ENCODE measurements at places on chromosomes 6 and 20.

- no peak for DNase-seq
Observed at GRCh38 chr20:12061466-12061865, 143.8 kb downstream of the BTBD3 start.

GRCh38 chr20:36043441-36043840 is 75.1 kb downstream of the CNBD2 start:
- DNase-seq, result no peak

DNA sequence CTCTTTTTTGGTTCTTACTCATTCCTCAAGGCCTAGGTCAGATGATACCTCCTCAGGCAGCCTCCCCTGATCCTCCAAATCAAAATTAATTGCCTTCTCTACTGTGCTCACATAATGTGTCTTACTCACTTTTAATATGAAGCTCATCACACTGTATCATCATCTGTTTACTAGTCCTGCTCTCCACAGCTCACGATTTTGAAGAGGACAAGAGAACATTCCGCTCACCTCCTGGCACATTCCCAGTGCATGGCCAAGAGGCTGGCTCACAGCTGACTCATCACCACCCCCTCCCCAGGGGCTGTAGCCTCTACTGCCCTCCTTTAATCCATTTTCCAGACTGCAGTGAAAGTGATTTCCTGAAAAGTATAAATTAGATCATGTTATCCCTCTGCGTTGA is 133.1 kb downstream of the ALDH8A1 start:
- no peak for DNase-seq

DNA sequence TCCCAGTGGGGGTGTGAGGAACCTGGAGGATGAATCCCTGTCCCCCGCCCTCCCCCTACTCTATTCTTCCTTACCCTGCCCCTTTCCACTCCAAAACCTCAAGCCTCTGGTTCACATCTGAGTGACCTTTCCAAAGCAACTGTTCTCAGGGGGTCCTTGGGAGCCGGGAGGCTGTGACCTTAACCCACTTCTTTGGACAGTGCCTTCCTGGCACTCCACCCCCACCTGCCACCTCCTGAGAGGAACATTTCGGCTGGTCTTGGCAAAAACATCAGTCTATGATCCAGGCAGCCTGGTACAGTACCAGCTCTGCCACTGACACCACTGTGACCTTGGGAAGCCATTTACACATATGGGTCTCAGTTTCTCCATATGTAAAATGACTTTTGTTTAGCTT is 121.7 kb downstream of the MRPL14 start:
- DNase-seq, result no peak

GRCh38 chr6:125852587-125852986 is 61.8 kb downstream of the NCOA7 start:
- no peak for DNase-seq

Data from ecto neural progenitor cell (in vitro differentiated cells).